ENCODE measurements at places on chromosomes 7 and 10. TPM values are rescaled to one million over a fixed set of nuclear protein-coding genes. Genes with fewer than 3 reads are reported as not detected.

- no peak for DNase-seq
These were observed 101.6 kb downstream of the SORBS1 start for GRCh38 chr10:95459446-95460045.

DNA sequence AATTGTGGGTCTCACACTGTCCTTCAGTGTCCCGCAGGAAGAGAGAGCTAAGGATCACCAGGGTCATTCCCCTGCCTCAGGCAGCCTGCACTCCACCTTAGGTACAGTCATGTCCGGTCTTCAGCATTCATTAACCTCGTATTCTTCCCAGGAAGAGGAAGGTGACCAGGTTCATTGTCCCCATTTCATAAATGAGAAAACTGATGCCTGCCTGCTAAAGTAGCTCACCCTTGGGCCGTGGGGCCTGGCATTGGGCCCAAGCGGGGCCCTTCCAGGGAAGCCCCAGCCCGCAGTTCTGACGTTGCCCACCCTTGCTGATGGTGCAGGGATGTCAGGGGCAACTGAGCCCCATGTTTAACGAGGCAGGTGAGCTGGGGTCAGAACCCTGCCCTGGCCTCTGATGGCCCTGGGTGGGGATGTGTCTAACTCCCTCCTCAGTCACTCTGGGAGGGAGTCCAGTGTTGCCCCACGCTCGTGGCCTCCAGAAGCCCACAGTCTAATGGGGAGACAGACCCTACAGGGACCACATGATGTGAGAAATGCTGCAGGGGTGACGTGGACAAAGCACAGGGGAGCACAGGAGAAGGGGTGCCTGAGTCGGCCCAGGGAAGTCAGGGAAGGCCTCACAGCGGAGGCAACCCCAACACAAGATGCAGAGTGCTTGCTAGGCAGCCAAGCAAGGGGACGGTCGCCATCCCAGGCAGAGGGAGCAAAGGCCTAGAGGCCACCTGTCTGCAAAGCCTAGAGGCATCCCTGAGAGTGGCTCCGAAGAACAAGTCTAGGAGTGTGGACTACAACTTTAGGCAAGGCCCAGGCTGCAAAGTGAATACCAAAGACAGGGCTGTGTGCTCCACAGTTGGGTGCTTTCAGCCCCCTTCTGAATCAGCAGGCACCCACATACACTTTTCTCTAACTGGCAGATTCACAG is 25.1 kb downstream of the DDIT4 start:
- no peak for DNase-seq

DNA sequence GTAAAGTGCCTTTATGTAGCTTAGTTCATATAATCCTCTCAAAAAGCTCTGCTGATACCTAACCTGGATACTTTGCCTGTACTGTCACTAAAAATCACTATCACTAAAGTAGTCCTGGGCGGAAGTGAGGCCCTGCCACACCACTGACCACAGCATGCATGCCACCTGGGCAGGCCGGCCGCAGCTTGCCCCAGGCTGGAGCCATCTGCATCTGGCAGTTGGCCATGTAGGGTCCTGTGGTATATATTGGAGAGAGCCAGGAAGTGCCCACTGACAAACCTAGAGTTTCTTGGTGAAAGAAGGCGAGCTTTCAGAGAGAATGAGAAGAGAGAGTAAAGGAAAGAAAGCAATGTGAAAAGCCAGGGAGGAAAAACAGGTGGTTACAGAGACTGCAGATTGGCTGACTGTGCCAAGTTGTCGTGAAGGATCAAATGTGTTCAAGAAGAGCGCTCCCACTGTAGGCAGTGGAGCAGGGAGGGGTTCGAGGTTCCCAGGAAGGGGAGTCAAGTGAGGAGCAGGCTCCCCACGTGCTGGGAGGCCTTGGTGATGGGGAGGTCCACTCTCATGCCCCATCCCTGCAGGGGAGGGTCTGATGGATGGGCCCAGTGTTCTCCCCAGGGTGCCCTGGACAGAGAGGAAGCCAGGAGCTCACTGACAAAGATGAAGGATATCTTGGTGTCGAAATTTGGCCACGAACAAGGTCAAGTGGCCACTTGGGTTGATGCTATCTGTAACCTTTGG is 13.6 kb downstream of the LOXL4 start:
- no peak for DNase-seq

DNA sequence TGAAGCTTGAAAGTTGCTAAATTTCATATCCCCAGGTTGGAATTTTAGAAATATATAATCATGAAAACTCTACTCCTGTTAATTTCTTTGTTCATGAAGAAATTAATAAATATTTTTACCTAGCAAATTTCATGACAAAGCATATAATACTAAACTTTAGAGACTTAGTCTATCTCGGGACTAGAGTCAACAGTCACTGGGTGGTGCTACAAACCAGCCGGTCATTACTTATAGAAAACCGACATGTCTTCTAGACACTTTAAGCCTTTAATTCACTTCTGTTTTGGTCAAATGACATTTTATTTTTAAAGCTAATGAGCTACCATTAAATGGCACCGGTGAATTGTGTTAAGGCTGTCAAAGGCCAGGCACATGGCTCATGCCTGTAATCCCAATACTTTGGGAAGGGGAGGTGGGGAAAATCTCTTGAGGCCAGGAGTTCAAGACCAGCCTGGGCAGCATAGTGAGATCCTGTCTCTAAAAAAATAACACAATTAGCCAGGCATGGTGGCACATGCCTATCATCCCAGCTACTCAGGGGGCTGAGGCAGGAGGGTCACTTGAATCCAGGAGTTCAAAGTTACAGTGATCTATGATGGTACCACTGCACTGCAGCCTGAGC is 270.1 kb downstream of the CACNA2D1 start:
- DNase-seq: no peak

DNA sequence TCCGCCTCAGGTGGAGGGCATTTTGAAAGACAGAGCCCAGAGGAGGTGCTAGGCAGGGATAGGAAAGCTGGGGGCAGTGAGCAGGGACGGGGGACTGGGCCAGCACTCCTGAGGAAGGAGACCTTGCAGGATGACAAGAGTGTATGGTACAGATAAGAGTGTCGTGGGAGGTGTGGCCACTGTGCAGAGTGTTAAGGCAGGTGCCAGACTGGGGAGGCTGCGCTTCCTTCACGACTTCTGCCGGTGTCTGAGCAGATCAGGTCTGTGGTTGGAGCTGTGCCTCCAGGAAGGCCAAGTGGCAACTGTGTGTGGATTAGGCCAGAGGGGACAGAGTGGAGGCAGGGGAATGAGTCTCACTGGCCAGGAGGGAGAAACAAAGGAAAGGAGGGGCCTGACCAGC is 161.7 kb downstream of the HIBADH start:
- no peak for DNase-seq

DNA sequence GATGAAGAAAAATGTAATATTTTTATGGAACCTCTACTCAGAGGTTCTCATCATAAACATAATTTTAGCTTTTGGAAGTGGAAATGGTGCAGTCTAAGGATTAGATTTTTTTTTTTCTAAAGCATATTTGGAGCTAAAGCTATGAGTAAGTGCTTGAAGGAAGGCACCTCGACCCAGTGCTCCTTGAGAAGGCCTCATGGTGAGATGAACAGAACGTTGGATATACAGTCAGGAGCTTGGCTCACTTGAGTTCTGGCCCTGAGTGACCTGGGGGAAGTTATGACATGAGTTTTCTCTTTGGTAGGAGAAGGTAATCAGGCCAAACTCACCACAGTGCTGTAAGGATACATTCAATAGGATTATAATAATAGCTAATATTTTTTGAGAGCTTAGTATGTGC is 163.3 kb downstream of the JCAD start:
- DNase-seq: no peak

DNA sequence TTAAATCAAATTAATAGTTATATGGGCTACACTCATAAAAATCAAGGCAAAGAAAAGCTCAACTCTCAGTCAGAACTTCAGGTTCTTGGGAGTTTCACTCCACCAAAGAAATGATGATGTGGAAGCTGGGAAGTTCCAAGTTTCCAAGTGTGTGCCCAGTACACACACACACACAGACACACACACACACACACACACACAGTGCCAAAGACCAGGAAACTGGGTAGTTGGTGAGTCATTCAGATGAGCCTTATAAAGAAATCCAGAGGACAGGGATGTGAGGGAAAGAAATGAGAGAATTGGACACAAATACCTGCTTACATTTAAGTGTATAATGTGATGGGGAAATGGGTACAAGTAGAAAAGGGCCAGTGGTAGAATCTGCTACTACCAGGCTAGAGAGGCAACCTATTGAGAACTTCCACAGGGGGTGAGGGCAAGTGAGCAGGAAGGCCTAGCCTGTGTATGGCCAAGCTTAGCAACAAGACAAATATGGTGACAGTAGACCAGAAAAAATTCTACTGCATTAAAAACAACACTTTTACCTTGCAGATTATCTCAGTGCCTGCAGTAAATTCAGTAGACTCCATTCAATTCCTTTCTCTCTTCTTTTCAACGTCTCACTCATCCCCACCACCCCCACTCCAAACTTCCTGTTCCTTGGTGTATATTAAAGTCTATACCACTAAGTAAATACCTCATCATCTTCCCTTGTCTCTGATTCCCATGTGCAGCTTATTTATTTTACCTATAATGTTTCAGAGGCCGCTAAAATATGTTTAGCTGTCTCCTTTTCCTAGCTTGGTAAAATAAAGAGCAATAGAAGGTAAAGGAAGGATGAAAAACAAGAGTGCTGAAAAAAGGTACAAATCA is 95.0 kb downstream of the CABCOCO1 start:
- no peak for DNase-seq

DNA sequence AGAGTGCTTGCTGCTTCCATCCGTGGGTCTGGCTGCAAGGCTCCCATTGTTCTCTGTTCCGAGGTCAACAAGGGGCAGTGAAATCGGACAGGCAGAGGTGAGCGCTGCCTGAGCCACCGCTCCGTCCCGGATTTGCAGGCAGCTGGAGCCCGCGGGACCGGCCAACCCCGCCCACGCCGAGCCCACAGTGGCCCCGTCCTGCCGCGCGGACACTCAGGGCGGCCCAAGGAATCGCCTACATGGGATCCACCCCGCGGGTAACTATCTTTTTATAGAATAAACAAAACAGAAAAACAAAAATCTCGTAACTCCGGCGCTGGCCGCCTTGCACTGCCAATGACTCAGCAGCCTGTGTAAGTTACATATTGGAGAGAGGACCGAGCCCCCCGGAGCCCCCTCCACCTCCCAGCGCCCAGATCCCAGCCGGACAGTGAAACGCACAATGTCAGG is 1.9 kb downstream of the BNIP3 start:
- no peak for DNase-seq

- DNase-seq: no peak
These were observed 19.7 kb downstream of the MET start for GRCh38 chr7:116691664-116692063.

DNA sequence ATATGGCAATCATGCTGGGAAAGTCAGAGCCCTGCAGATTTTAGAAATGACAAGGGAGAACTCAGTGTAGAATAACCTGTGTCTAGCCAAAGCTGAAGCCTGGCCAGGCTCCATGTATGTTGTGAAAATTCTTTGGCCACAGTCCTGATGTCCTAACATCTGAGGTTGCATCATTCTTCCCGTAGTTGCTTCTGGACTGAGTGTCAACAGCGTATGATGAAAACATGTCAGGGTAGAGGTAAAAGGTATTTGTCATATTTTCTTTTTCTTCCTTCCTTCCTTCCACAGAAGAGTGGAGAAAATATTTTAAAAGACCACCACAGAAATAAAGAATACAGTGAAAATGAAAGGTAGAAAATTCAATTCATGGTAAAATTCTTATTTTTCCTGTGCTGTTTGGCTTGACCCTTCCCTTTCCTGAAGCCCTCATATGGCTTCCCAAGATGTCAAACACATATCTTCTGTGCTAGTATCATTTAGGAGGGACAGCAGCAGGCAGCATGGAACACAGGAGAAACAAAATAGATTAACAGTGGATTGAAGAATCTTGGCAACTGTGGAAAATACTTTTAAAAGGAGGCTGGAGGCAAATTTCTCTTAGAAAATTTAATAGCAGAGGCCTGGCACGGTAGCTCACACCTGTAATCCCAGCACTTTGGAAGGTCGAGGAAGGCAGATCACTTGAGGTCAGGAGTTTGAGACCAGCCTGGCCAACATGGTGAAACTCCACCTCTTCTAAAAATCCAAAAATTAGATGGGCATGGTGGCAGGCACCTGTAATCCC is 18.9 kb upstream of the NRBF2 start:
- DNase-seq: no peak

DNA sequence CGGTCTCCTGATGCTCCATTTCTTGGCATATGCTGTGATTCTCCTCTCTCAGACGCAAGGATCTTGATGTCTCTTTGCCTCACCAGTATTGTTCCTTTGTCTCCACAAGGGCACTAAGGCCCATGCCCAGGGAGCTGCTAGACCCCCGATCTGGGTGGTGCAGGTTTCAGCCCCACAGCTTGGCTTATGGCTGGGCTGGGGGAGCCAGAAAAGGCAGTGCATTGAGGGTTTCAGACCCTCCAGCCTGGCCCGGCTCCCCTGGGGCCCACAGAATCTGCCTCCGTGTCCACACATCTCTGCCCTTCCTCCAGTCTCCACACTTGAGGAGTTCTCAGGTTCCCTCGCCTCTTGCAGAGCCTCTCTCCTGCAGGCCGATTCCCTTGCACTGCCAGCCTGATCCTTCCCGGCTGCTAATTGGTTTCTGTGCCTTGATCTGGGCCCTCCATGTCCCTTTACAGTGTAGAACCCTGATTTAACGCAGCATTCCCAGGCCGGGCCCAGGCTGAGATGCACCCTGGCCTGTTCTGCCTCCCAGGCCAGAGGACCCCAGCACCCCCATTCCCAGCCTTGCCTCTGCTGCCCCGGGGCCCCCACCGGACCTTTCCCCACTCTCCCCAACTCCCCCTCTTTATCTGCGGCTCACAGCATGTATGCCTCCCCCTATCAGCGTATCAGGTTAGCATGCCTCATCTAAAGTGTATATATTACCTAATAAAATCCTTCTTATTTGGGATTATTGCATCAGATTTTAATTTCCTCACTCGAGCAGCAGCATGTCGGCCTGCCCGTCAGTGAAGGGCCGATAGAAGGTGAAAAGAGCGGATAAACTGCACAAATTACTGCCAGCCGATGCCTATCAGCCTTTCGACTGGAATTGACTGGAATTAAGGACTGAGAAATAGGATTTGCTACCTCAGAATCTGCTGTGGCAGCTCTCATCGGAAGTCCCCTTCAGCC is 145.7 kb downstream of the C10orf105 start:
- DNase-seq: no peak

- DNase-seq: no peak
These were observed 972.0 kb upstream of the CELF2 start for GRCh38 chr10:10045765-10046028.

GRCh38 chr7:42432644-42433043 is 195.6 kb upstream of the GLI3 start:
- DNase-seq: no peak

DNA sequence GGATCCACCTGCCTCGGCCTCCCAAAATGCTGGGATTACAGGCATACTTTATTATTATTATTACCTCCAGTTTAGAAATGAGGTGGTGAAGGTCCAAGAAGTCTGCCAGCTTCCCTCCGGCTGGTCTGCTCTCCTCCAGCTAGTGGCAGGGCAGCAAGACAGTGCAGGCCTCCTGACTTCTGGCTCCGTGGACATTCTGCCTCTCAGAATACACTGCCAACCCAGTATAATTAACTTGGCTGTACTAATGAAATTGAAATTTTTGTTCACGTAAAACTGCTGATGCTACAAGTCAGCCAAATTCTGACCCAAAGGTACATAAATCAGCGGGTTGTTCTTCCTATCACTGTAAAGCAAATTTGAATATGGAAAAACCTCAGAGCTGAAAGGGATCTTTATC is 7.6 kb upstream of the PDE1C start:
- no peak for DNase-seq

Gene HOXA7
- 0.20 TPM for total RNA-seq

Gene CLDN4
- total RNA-seq: not detected

Gene SLC39A12
- total RNA-seq: not detected

Gene ACSM6
- total RNA-seq: not detected

Gene CLDN15
- total RNA-seq: 34.0 TPM

Gene OR2F1
- not detected for total RNA-seq

Measured in natural killer cell treated with Interleukin-12 subunit alpha and Interleukin-12 subunit beta and Interleukin-15 and Interleukin-18, amount 100 ng/mL, for 72 hours (primary cell).